ENCODE measurements at places on chromosomes 12 and 14.

- DNase-seq, result no peak
Measured at GRCh38 chr12:4307593-4308333, 13.2 kb upstream of the TIGAR start.

GRCh38 chr12:96478011-96478410 lies 11.4 kb upstream of the CFAP54 start:
- DNase-seq, result no peak

DNA sequence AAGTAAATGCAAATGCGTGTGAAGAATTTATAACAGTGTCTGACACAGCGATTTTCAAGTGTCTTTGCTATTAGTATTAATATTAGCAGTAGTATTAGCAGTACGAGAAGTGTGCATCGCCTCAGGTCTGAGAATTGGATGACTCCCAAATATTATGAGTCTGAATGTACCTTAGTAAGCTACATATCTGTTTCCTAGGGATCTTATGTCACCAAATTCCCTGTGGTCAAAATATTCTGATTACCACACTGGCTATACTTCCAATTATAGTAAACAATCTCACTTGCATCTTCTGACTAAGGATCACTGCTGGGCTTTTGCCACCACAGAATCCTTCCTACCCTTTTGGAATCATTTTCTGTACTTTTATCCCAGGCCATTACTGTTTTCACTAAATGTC lies 396.0 kb upstream of the MIS18BP1 start:
- DNase-seq, result no peak

GRCh38 chr14:53539489-53540126 lies 386.5 kb upstream of the DDHD1 start:
- no peak for DNase-seq

- DNase-seq, result no peak
Measured at GRCh38 chr12:51838036-51838435, 10.5 kb downstream of the FIGNL2 start.

DNA sequence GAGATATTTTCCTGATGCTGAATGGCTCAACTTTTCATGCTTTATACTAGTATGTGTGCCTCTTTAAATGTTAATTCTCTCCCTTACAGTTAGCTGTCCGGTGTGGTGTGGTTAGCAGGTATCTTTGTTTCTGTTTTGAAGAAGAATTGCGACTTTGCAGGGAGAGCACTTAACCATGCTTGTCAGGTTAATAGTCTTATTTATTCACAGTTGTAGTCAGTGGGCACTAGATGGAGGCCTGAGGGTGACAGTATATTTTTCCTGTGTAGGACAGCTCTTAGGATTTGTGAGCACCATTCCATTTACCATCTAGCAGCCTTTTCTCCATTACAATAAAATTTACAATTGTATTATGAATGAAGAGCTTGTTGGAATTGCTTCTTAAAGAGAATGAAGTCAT lies 34.9 kb downstream of the PDE3A start:
- no peak for DNase-seq

- DNase-seq, result no peak
Measured at GRCh38 chr12:21678959-21679358, 21.3 kb upstream of the LDHB start.

DNA sequence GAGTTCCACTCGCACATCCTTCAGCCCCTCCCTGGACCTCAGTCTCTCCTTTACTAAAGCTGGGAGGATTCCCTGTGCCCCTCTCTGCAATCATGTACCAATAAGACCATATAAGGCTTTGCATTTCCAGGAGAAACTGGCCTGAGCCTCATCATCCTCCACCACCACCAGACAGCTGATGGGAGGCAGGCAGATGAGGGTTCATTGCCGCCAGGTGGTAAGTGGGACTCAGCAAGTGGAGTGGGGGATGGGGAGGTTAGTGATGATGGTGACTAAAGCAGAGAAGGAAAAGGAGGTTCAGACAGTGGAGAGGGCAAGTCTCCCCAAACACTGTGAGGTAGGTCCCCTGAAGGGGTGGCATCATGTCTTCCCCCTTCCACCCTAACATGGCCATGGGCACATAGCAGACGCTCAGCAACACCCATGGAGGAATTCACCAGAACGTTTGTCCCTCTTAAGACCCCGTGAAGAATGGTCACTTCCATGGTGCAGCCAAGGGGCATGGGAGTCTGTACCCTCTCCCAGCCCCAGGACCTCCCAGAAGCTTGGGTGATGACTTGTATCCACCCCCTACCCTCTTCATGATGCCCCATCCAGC lies 4.5 kb upstream of the TNFRSF1A start:
- DNase-seq, result no peak

DNA sequence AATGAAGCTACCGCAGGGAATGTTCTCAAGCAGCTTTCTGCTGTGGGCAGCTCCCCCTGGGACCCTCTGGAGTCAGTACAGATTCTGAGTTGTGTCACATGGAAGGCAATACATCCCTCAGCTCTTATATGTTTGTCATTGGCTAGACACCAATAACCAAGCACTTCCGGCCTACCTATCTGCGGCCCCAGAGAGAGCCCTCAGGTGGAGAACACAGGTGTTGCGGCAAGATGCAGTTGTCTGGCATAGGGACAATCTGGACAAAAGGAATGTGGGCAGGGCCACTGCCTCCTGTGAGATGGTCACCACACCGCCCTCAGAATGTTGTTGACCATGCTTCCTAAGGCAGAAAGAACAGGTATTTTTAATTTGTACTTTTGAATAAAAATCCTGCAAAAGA lies 118.7 kb downstream of the BRMS1L start:
- no peak for DNase-seq

- no peak for DNase-seq
Measured at GRCh38 chr12:51128919-51129318, 44.0 kb downstream of the TFCP2 start.

GRCh38 chr12:116806845-116807440 lies 68.8 kb downstream of the RNFT2 start:
- DNase-seq, result no peak

- DNase-seq, result no peak
Measured at GRCh38 chr12:132520421-132521199, 30.7 kb downstream of the FBRSL1 start.

DNA sequence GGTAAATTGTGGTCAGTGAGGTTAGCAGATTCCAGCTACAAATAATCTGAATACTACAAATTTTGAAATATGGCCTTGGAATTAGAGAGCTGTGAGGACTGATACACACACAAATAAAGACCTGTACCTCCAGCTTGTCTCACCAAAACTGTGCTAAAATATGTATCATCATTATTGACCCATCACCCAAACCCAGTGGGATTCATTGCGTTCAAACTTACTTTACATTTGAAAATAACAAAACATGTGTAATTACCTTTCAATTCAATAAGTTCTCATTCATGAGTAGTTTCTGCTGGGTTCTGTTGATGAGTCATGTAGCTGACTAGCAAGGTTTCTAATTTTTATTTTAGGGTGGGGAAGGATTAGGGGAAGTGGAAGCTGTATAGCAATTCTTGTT lies 170.9 kb downstream of the MSRB3 start:
- no peak for DNase-seq

- DNase-seq, result no peak
Measured at GRCh38 chr14:98966016-98966415, 306.0 kb downstream of the BCL11B start.

- DNase-seq, result peak; percentile 21
Measured at GRCh38 chr12:39990122-39991101, 115.5 kb downstream of the SLC2A13 start.

GRCh38 chr12:88805286-88805685 lies 225.0 kb upstream of the KITLG start:
- DNase-seq, result no peak

GRCh38 chr14:23568600-23569331 lies 1.2 kb upstream of the AP1G2 start:
- no peak for DNase-seq

DNA sequence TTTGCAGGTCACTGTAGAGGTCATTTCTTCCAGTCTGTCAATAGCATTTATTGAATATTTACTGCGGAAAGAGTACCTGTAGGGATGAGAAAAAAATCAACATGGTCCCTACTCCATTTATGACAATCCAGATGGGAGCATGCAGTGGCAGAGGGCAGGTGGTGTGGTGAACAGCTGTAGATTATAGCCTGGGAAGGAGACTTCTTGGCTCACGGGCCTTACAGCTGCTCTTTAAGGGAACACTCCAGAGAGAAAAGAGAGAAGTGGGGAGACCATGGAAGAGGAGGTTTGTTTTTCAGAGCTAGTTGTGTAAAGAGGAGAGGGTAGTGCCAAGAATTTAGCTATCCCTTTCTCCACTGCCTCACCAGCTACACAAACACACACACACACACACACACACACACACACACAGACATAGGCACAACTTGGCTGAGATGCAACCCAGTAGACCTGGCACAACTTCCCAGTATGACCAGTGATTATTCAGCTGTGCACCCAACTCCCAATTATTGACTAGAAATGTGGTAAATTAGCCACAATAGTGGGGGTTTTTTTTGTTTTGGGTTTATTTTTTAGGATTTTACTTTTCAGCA lies 41.0 kb downstream of the GPHB5 start:
- DNase-seq, result no peak

GRCh38 chr14:50056435-50056834 lies 59.9 kb downstream of the VCPKMT start:
- no peak for DNase-seq

DNA sequence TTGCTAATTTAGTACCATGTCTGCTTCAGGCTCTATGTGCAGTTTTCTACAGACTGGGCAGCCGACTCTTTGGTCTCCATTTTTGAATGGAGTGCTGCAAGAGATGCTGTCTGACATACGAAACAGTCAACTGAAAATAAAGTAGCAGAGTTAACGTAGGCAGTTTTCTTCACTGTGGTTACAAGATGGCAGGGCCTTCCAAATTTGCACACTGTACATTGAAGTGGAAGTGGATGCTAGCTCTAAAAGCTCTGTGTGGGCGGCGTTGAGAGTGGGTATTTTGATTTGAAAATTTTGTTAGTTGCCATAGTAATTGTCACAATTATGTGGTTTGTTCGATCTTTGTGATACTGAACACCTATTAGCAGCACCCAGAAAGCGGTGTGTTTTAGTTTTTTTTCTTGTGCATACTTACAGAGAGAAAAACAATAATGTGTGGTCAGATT lies 154.9 kb upstream of the ATP2B1 start:
- peak; percentile 37 for DNase-seq

DNA sequence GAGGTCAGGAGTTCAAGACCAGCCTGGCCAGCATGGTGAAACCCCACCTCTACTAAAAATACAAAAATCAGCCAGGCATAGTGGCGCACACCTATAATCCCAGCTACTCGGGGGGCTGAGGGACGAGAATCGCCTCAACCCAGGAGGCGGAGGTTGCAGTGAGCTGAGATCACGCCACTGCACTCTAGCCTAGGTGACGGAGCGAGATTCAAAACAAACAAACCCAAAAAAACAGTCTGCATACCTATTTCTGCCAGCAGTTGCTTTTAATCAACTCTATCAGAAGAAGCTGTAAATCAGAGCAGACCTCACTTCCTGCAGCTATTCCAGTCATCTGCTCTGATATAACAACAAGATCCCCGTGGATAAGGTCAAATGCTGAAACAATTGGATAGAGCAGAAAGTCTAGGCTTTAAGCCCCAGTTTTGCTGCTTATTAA lies 50.5 kb downstream of the LIMA1 start:
- no peak for DNase-seq

DNA sequence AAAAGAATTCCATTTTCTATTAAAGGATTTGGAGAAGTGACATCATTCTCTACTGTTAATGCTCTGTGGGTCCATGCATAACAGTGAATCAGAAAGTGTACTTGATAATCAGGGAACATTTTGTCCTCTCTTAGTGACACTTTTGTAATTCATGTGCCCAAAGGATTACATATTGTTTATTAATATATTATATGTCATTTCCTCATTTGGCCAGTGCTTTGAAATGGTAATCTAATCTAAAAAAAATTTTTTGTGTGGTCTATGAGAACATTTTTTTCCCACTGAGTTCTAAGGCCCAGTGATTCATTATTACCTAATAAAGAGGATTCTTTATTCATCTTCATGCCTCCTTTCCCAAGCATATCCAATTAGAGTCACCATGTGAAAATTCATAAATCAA lies 79.7 kb upstream of the MYF6 start:
- DNase-seq, result no peak

DNA sequence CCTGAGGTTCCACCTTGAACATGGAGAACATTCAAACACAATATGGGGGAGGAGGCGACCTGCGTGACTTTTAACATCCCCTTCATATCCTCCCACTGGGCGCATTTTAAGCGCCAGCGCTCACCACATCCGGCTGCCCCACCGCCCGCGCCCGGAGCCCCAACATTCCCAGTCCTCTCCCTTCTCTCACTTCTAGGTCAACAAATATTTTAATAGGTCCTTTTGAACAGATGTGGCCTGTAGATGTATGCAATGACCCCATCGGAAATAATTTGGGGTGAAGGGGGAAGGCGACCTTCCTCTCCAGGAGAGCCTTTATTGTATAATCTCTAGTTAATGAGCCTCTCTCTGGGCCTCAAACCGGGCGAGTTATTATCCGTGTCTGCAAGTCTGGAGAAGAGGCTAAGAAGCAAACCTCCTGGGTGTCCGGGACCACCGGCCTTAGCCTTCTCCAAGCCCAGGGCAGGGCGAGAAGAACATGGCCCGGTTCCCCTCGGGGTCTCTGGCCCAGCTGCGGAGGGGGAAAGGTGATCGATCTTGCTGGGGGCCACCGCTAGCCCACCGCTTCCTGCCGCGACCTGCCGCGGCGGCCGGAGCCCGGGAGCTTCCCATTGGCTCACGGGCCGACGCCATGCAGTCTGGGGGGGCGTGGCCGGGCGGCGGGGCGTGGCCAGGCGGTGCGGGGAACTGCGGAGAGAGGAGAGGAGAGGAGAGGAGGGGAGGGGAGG lies 83.2 kb upstream of the HMGA2 start:
- no peak for DNase-seq

Measured in activated effector memory CD4-positive, alpha-beta T cell treated with Interleukin-2 at 50 U/mL for 16 hours (primary cell).